ENCODE measurements at places on chromosomes 5 and 9.
A peak's percentile ranks its signal among the peaks of the same experiment; 100 is the strongest.

DNA sequence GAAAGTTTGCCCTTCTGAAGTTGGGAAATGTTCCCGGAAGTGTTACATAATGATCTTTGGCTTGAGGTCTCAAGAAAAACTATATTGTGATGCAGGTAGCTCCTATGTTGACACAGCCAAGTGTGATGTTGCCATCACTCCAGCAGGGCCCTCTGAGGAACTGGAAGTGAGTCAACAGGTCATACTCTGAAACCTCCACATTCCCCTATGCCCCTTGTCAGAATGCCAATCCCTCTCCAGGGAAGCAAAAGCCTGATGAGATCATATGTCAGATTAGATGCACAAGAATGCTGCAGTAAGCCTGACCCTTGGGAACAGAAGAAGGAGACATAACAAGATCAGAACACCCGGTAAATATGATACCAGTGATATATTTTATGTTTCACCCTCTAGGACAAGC lies 66.8 kb upstream of the ITGA2 start:
- peak; percentile 96 for DNase-seq

DNA sequence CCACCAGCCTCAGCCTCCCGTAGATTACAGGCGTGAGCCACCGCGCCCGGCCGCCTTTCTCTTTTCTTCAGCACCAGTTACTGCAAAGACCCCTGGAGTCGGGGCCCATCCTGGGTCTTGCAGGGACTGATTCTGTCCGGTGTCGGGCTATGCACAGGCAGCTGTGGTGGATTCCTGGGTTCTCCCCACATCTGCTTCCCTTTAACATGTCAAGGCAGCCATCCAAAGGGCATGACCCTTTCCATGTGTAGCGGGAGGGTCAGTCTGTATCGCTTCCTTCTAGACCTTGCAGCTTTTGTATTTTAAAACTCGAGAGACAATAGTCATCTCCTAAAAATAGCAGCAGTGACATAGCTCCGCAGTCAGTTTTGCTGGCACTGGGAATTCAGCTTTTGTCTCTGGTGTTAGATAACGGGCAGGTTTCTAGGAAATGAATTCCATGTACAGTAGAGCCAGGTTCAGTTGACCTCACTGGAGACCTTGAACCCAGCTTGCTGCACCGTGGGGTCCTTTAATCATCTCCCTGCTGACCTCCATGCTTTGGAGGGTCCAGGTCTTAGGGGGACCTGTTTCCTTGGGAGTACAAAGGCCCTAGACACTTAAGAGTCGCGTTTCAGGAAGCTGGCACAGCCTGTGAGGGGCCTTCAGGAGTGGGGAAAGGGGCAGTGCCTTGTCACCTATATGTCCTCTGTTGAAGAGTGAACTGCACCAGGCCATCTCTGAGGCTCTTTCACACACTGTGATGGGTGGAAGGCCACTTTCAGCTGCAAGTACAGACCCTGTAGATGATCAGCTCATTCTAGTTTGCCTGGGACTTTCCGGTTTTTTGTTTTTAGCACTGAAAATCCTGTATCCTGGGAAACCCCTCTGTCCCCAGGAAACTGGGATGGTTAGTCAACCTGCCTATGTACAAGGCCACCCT lies 13.8 kb downstream of the ANKRD33B start:
- DNase-seq = no peak

DNA sequence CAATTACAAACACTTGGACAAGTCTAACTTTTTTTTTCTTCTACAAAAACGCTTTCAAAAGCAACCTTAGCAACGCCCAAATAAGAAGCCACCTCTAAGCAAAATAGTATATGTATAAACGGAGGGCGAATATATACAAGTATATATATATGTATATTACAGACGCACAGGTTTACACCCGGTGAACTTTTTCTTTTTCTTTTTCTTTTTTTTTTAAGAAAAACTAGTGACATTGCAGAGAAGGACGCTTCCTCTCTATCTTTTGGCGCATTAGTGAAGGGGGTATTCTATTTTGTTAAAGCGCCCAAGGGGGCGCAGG lies 200 bp downstream of the NPR3 start:
- DNase-seq = no peak

DNA sequence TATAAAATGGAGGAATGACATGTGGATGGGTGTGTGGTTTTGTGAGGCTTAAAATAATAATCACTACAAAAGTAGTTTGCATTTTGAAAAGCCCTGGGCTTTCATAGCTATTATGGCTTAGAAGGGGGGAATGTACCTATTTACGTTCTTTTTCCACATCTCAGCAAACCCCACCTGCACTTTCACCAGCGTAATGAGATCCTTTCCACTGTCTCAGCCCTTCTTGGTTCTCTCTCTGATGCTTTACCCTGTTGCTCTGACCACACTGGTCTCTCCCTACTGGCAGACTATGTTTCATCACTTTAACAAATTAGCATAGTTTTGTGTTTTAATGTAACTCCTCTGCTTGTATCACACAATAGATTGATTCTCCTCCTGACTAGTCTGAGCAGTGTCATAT lies 234.6 kb downstream of the DMRT2 start:
- DNase-seq = no peak

GRCh38 chr5:136232316-136232715 lies 39.4 kb upstream of the SMIM32 start:
- DNase-seq = no peak

- DNase-seq = no peak
Measured at GRCh38 chr5:93246090-93246855, 334.7 kb downstream of the NR2F1-AS1 start.

DNA sequence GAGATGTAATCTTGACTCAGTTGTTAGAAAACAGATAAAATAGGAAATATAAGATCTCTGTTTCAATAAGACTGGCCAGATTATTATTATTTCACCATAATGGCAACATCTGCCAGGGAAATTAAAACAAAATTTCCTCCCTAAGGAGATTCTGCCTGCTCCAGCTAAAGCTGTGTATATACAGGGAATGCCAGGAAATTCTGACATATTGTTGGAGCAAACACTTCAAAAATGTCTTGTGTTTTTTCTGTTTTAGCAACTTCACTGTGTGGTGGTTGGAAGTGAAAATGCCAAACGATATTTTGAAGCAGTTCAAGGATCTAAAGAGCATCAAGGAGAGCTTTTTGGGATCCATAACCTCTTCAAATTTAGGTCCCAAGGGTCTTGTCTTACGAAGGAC lies 90.8 kb downstream of the ERCC6L2 start:
- DNase-seq = no peak

DNA sequence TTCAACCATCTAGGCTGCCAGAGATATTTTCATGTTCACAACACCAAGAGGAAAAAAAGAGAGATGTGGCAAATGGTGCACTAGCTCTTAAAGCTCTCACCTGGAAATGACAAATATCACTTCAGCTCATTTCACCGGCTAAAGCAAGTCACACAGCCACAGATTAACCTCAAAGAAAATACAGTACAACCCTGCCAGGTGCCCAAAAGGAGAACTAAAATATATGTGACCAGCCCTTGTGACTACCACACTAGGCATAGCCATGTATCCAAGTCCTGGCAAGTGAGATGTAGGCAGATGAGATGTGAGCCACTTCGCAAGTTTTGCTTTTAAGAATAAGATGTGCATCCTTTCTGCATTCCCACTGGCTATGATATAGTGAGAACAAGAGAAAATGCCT lies 41.4 kb downstream of the AGTPBP1 start:
- DNase-seq = no peak

DNA sequence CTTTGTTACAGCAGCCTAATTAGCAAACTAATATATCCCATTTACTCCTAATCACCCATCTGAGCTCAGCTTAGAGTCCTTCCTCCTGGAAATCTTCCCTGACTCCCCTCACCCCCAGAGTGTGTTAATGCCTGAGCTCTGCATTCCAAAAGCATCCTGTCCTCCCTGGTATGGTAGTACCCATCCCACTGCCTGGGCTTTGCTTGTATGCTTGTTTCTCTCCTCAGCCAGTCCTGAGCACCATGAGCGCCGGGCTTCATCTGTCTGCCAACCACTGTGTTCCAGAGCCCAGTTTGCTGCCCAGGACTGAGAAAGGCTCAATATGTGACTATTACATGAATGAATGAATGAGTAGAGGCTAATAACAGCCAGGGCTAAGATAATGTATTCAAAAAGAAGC lies 272.4 kb downstream of the CDK5RAP2 start:
- no peak for DNase-seq

GRCh38 chr9:91832322-91832721 lies 117.7 kb downstream of the ROR2 start:
- DNase-seq = no peak

GRCh38 chr5:18563853-18564252 lies 929.6 kb downstream of the TAF11L14 start:
- DNase-seq = no peak

GRCh38 chr5:134477462-134478245 lies 47.8 kb upstream of the JADE2 start:
- DNase-seq = peak; percentile 22

GRCh38 chr9:72476617-72477437 lies 44.6 kb upstream of the TMC1 start:
- DNase-seq = peak; percentile 96

DNA sequence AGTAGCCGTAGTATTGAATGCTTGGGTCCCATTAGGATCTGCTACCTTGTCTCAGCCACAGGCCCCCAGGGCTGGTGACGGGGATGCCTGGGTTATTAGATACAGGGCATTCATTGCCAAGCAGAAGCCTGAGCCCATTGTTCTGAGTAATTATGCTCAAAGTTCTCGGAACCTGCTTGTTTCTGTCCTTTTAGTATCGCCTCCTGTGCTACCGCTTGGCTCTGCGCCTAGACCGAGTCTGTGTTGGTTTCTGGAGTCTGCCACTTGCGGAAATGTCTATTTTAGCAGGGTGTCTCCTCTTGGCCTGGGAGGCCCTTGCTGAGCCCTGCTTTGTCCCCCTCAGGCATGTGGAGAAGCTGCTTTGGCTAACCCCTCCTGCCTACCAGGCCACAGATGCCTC lies 506.1 kb downstream of the BNC2 start:
- DNase-seq = no peak

DNA sequence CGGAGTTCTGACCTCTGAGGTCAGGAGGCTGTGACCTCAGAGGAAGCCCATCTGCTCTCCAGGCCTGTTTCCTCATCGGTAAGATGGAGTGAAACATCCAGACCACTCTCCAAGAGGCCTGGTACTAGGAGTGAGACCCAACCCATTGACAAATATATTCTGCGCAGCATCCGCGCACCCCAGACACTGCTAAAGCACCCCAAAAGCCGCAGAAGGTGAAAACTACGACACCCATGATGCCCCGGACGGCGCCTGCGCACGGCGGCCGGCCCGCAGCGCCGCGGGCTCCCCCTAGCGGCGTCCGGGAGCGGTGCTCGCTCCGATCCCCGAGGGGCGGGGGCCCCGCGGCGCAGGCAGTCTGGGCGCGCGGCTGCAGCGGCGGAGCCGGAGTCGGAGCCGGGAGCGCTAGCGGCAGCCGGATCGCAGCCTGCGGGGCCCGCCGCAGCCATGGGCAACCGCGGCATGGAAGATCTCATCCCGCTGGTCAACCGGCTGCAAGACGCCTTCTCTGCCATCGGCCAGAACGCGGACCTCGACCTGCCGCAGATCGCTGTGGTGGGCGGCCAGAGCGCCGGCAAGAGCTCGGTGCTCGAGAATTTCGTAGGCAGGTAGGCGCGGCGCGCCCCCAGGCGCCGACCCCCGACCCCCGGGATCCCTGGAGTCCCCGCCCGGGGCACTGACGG lies at the start of gene DNM1:
TSS of gene DNM1 (plus strand) at position 356 of the 683 bp plus-strand sequence. CDS start at position 448, 92 bp downstream.
- peak; percentile 76 for DNase-seq

- no peak for DNase-seq
Measured at GRCh38 chr5:160175438-160176218, 53.7 kb upstream of the FABP6 start.

GRCh38 chr9:70490478-70490877 lies 76.0 kb upstream of the KLF9 start:
- peak; percentile 14 for DNase-seq

GRCh38 chr5:104265531-104266140 lies 703.0 kb upstream of the NUDT12 start:
- DNase-seq = no peak

- no peak for DNase-seq
Measured at GRCh38 chr5:56494300-56494731, 261.2 kb upstream of the ANKRD55 start.

- no peak for DNase-seq
Measured at GRCh38 chr5:58286741-58287140, 173.1 kb downstream of the PLK2 start.

DNA sequence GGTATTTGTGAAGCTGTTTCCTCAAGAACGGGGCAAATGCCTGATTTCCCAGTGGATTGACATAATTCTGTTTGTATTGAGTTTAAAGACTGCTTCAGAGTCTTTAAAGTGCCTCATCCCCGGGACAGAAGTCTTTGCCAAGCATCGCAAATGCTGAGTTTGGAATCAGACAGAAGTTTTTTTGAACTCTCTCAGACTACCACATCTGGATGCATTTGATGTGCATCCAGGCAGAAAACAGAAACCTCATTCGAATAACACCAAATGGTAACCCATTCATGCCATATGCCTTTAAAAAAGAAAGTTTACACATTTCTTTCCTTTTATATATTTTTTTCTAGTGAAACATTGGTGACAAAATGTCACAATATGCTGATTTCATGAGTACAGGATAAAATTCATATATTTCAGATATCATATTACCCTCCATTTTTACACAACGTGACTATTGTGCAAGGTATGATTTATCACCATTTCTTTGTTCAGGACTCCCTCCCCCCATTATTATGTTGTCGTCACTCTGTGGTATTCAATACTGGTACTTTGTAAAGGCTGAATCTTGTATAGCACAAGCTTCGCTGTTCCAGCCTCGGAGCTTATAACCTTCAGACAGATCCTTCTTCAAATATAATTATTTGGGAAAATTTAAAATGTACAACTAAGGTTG lies 91.1 kb downstream of the ZNF608 start:
- DNase-seq = peak; percentile 58

DNA sequence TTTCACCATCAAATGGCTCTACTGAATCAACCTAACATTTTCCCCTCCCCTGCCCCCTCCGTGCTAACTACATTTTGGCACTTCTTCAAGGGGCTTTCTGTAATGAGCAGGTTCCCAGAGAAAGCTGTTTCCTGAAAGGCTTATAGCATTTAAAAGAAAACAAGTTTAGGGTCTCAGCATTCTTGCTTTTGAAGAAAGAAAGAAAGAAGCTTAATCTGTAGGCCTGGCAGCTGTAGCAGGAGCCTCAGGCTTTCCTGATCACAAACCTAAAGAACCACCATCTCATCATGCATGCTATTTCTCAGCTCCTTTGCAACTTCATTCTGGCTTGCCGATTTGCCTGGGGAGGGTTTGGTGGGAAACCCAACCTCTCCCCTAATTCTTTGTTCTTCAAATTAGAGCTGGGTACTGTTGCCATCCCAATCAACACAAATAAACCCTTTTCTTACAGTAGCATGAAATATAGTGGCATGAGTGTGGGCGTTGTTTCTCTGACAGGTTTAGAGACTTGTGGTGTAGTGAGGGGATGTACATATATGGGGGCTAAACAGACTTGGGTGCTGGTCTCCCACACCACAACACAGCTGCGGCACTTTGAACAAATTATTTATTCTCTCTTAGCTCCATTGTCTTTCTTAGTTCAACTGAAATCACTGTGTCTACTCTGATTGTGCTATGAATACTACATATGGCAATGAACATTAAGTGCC lies 160.5 kb upstream of the TNC start:
- DNase-seq = no peak

GRCh38 chr5:65820373-65820772 lies 98.4 kb downstream of the NLN start:
- DNase-seq = no peak
